ENCODE measurements at places on chromosomes 12 and 14. TPM values are rescaled to one million over a fixed set of nuclear protein-coding genes. Genes with fewer than 3 reads are reported as not detected.

DNA sequence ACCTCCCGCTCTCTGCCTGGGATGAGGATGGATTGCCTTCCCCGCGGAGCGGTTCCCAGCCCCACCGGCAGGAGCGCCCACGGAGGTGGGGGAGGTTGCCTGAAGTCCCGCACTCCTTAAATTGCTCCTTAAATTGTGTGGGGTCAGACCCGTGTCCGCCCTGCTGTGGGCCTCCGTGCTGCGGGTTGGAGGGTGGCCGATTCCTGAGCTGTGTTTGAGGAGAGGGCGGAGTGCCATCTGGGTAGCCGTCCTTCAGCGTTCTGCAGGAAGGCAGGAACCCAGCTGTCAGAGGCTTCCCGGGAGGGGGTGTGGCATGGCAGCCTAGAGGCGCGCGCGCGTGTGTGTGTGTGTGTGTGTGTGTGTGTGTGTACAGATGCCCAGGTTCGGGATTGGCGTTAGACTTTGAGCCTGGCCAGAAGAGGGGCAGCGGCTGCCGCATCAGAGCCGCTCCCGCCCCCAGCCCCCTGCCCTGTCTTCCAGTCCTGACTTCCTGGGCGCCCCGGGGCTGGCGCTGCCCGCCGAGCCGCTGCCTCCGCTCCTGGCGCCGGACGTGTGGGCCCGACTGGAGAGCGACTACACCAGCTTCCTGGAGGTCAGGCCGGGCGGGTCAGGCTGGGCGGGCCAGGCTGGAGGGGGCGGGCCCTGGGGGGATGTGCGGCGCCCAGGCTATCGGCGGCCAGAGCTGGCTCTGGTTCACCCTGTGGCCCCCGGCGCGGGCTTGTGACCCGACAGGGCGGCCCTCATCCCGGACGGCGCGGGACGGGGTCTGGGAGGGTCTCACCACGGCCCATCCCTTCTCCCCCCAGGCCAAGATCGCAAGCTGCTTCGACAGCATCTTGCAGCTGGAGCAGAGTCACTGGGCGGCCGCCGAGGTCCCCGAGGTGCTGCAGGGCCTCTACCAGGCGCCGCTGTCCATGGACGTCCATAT, 9.2 kb downstream of the EXOC3L4 start:
- peak; percentile 66 for DNase-seq

GABARAPL1 gene
- total RNA-seq = 19.7 TPM

DNA sequence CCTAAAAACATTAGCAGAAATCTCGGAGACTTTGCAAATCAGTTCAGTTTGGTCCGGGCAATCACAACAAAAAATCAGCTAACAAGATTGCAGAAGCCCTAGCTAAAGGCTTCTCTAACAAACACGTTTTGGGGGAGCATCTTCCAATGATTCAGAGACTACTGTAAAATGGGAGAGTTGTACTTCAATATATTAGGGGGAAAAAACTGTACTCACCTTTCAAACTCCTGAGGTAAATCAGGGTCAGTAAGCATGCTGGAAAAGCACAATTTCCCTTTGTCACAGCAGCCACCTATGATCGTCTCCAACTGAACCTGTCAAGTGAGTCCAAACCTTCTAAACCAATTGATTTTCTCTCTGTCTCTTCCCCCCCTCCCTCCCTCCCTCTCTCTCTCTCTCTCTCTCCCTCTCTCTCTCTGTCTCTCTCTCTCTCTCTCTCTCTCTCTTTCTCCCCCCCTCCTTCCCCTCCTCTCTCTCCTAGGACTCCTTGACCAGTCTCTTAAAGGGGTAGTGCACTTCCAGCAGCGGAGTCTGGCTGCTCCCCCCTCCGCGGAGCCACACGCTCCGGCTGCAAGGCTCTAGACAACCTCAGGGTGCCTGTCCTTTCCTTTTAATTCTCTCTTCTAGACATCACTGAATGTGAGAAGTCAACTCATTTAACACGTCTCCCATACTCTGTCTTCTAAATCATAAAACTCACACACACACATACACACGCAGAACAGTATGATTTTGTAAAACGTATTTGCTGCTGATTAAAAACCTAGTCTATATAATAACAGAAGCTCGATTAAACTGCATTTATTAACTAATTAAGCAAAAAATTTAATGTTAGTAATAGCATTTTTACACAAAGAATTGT, at the start of gene SOX5:
SOX5 (minus strand) TSS at position 323 of the 862 bp plus-strand sequence; CDS start at position 254, 69 bp downstream.
- no peak for DNase-seq

NPFF gene
- not detected for total RNA-seq

TAS2R42 gene
- total RNA-seq = not detected

GRCh38 chr12:4270831-4271716, 2.5 kb upstream of the CCND2 start:
- DNase-seq = no peak

GRCh38 chr12:101793401-101793800, 37.4 kb downstream of the GNPTAB start:
- no peak for DNase-seq

DNA sequence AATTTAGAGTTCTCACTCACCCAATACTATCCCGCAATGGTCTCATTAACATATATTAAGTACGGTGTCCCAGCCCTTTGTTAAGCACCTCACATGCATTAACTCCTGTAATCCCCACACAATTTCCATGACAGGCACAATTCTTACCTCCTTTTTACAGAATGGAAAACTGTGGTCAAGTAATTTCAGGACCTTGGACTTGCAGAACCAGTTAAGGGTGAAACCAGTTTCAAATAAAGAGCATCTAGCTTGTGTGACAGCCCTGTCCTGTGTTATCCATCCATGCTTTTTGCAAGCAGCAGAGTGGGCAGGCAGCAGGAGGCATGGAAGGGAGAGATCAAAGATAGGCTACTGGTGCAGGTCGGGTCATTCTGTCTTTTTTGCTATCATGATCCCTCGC, 470.8 kb downstream of the NELL2 start:
- DNase-seq = no peak

EFS gene
- not detected for total RNA-seq

GRCh38 chr12:6330192-6330591, 11.7 kb downstream of the TNFRSF1A start:
- no peak for DNase-seq

GRCh38 chr12:33663000-33663654, 223.5 kb upstream of the SYT10 start:
- DNase-seq = no peak

- no peak for DNase-seq
Observed at GRCh38 chr12:15272376-15272775, 49.9 kb upstream of the PTPRO start.

GRCh38 chr12:42609605-42610004, 20.1 kb upstream of the PRICKLE1 start:
- peak; percentile 43 for DNase-seq

GRCh38 chr14:33611405-33612196, 339.3 kb downstream of the EGLN3 start:
- DNase-seq = peak; percentile 47

GYS2 gene
- 0.29 TPM for total RNA-seq

DNA sequence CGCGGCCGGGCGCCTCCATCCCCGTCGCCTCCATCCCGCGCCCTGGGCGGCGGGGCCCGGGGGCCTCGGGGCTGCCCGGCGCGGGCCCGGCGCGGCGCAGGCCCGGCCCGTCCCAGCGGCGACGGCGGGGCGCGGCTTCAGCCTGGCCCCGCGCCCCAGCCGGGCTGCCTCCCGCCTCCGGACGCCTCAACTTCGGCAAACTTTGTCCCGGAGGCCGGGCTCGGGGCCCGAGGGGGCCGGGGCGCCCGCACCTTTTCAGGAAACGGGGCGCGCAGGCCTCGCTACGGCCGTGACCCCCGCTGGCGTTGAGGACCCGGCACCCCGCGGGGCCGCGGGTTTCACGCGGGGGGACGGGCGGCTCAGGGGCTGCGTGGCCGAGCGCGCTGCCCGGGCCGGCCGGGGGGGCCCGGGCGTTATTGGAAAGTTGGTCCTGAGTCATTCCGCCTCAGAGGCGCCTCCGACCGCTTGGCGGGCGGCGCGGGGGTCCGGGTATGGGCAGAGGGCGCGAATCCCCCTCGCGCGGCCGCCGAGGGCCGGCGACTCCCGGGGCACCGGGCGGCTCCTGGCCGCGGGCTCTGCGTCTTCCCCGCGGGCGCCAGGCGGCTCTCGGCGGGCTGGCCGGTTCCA, 575 bp downstream of the TRAF3 start:
- DNase-seq = no peak

DNA sequence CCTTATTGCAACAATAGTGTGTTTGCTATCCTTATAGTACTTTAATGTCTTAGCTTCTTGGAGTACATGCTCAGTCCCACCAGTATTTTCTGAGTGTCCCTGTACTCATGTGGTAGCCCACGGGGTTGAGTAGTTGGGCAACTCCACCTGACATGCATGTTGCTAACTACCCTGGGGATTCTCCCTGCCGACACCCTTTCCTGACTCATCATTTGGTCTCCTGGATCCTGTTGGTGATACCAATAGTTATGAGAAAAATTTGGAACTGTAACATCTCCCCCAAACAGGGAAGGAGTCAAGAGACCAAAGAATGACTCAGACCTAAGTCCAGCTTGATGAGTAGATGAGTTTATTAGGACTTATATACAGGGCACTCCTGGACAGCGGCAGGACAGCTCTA, 101.6 kb downstream of the BRMS1L start:
- peak; percentile 63 for DNase-seq

DNA sequence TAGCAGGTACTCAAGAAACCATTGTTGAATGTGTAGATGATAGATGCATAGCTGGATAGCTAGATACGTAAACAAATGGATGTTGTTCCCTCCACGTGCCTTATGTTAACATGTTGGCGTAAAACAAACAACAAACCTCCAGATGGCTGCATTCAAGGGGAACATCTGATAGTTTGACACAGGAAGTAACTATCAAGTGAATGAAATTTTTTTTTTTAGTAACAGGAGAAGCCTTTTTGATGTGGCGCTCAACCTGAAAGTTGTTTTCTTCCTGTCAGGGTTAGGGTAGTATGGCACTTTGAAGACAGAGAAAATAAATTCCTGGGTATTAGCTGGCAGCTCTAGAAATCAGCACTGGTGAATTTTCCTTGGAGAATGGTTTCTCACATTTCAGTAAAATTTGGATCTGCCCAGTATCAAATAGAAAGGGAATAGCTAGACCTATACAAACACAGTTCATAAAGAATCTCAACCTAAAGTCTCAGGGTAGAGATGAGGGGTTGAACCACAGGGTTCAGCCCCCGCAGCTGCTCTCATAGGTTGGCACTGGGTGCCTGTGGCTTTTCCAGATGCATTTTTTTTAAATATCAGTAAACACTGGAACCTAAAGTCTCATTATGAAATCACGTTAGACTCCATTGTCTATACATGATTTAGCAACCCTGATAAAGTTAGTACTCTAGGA, 18.8 kb upstream of the RAP1B start:
- DNase-seq = no peak

- DNase-seq = no peak
Observed at GRCh38 chr12:49664591-49665239, 41.4 kb downstream of the PRPF40B start.

DNA sequence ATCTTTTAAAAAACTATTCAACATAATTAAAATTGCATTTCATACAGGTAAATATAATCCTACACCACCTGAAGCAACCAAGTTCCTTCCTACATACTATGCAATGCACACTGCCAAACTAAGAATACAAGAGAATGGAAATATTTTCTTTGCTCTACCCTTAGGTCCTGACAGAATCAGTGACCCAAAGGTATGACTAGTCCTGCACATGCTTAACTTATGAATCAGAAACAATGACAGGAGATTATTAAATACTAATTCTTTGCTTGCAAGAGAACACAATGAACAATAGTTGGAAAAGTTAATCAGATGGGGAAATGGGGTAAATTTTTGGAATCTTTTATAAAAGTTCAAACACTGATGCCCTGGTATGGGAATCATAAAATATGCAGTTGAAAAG, 220.1 kb downstream of the SOX5 start:
- DNase-seq = no peak

Data from MCF 10A (cell line).